GM12878 (cell line): ENCODE measurements at places on chromosomes 4 and X.

DNA sequence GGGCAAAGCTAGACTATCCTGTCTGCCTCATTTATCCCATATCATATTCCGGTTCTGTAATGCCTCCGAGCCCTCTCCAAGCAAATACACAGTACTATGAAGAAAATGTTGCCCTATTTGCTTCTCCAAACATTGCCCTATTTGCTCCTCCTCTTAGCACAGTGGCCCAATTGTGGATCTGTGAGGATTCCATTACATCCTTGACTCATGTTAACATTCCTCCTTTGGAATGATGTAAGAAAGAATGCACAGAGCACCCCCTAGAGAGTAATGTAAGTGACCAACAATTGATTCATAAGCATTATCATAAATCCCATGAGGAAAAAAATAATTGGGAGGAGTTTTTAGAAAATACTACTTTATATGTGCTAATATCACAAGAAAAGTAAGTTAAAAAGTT is 11.3 kb upstream of the BTC start:
- DNase-seq: no peak

GRCh38 chrX:107548775-107549174 is 79.5 kb upstream of the PRPS1 start:
- no peak for DNase-seq

- DNase-seq: no peak
Measured at GRCh38 chr4:16235209-16235608, 8.9 kb upstream of the TAPT1 start.

- DNase-seq: peak; percentile 13
Measured at GRCh38 chr4:169492436-169493163, 119.8 kb downstream of the NEK1 start.

DNA sequence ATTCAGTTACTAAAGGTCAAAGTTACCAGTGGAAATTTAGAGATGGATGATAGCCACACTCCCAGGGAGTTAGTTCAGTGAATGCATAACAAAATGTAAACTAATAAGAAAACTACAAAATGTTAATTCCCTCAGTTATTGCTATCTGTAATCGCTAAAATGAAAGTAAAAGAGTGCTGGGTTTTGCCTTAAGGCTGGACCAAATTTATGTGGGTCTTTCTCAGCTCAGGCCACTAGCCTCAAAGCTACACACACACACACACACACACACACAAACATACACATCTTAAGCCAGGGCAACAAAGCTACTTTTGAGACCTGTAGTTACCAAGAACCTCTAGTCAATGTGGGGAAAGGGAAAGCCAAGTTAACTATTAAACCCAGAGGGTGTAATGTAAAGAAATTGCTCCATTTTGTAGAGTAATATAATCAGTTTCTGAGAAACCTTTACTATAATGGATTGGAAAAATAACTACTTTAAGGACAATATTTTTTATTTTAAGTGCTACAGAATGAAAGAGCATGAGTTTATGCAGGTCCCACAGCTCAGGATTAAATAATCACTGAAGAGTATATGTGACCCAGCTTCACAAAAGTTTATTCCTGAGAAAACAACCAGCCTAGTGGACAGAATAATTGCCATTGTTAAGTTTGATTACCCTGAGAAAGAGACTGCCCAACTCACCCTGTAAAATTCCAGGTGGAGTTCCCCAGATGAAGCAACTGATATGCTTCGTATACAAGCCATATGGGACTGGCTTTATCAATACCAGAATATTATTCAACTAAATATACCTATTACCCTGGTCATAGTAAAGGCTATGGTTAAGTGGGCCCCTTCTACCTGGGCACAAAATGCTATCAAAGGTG is 8.9 kb upstream of the UGT2A3 start:
- no peak for DNase-seq

DNA sequence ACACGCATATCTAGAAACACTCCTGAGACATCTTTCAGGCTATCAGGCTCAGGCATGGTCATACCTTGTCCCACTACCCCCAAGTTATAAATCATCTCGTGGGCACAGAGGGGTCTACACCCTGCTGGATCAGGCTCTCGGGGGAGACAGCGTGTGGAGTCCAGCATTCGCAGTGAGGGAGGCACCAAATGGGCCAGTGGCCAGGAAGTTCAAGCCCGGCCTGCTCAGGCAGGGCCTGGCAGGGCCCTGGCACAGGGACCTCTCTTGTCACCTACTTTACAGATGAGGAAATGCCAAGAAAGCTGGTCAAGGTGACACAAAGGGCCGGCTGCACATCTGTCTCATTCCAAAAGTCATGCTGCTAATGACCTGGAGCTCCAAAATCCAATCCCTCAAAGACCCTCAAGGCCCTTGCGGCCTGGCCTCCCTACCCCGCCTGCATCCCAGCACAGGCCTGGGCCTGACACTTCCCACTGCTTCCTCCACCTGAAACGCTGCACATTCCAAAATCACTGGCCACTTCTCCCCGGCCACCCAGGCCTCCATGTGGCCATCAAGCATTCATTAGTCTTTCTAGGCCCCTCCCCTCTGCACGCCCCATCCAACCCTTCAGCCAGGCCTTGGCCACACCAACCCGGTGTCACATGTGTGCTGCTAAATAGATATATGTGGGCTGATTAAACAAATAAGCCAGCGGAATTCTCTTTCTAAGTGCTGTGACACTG is 35.6 kb downstream of the ACOX3 start:
- no peak for DNase-seq

DNA sequence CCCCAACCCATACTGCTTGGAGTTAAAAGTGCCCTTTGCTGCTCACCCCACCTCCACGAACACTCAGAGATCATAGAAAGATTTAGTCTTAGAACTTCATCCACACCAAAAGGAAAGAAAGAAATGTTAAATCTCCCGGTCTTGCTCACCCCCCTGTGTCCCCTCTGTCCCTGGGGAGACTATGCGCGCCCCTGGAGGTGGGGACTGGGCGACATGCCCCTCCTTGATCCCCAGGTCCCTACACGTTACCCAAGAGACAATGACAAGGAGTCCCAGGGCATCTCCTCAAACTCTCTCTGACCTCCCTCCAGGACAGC is 620 bp downstream of the ITM2A start:
- DNase-seq: no peak

GRCh38 chrX:17627026-17627425 is 110.3 kb upstream of the SCML1 start:
- no peak for DNase-seq

GRCh38 chr4:14924812-14925344 is 77.4 kb upstream of the CPEB2 start:
- no peak for DNase-seq

DNA sequence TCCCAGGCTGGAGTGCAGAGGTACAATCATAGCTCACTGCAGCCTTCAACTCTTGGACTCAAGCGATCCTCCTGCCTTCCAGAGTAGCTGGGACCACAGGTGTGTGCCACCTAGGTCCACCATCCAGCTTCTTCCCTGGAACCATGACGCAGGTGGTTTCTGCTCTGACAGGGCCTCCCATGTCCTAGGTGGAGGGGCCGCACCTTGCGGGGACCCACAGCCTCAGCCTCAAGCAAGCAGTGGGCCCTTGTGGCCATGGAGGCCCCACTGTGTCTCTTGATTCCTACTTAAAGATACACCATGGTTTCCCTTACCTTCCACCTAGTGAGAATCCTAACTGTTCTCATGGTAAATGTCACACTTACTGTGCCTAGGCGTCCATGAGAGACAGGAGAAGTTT is 6.9 kb upstream of the GPR78 start:
- DNase-seq: no peak

- no peak for DNase-seq
Measured at GRCh38 chr4:147761218-147761883, 29.5 kb downstream of the ARHGAP10 start.

- no peak for DNase-seq
Measured at GRCh38 chrX:17078031-17078720, 131.7 kb downstream of the REPS2 start.

- no peak for DNase-seq
Measured at GRCh38 chrX:40227125-40227524, 129.4 kb upstream of the BCOR start.

DNA sequence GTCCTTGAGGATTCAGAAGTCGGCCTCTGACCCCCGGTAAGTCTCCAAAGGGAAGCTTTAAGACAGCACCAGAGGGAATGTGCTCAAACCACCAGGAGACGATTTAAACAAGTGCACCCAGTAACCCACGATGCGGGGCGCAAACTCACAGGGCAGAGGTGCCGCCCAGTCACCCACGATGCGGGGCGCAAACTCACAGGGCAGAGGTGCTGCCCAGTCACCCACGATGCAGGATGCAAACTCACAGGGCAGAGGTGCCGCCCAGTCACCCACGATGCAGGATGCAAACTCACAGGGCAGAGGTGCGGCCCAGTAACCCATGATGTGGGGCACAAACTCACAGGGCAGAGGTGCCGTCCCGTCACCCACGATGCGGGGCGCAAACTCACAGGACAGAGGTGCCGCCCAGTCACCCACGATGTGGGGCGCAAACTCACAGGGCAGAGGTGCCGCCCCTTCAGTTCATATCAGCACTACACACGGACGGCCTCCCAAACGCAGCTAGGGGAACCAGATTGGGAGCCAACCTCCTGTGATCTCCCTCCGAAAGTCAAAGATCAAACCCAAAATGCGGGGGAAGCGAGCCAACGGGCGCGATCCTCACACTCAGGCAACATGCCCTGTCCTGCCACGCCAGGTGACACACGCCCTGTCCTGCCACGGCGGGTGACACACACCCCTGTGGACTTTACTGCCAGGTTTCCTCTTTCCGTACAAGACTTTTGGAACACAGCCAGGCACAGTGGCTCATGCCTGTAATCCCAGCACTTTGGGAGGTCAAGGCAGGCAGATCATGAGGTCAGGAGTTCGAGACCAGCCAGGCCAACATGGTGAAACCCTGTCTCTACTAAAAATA is 11.3 kb downstream of the PPP2R3B start:
- DNase-seq: no peak

DNA sequence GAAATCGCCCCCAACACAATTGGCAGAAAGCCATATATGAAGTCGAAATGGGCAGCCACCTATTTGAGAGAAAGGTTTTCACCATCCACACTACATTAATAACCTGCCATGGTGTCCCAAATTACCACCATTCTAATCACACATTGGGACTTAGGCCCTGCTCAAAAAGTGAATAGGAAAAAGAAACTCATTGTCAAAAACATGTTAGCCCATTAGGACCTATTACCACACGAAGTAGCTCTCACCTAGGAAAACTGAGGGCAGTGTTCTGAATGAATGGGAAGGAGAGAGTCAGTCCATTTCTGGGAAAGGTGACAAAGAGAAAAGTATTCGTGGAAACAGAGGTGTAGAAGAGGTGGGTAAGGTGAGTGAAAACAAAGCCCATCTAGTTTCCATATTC is 60.8 kb downstream of the GPC3 start:
- no peak for DNase-seq

DNA sequence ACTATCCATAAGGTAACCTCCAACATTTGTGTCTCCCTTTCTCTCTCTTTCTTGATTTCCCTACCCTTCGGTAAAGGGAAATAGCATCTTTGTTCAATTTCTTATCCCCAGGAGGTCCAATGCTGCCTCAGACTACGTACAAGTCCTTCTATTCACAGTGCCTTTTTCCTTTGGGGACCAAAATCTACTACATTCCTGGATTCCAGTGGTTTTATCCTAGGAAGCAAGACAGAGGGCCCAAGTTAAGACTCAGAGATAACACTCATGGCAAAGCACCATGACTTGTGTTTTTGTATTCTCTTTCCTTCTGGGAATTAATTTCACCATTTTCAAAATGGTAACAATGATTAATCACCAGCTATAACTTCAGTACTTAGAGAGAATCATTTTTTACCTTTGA is 10.6 kb downstream of the G3BP2 start:
- no peak for DNase-seq

GRCh38 chrX:28058901-28059300 is 77.7 kb upstream of the DCAF8L1 start:
- no peak for DNase-seq

GRCh38 chr4:6983544-6984142 is 59.5 kb upstream of the TADA2B start:
- DNase-seq: no peak

GRCh38 chrX:153381684-153382532 is 19.2 kb downstream of the PNMA6E start:
- no peak for DNase-seq

DNA sequence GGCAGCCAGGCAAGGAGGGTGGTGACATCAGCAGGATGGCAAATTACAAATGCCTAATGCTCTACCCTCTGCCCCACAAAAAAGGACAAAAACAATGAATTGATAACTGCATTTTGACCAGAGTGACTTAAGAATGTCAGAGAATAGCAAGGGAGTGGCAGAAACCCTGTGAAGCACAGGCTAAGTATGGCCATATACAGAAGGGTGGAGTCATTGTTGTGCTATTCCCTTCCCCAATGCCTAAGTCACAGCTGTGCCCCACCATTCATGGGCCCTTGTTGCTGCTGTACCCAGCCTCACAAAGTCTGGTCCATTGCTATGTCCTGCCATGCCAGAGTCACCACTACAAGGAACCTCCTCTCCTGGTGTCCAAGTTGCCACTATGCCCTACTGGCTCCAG is 123.1 kb downstream of the NEK1 start:
- no peak for DNase-seq

DNA sequence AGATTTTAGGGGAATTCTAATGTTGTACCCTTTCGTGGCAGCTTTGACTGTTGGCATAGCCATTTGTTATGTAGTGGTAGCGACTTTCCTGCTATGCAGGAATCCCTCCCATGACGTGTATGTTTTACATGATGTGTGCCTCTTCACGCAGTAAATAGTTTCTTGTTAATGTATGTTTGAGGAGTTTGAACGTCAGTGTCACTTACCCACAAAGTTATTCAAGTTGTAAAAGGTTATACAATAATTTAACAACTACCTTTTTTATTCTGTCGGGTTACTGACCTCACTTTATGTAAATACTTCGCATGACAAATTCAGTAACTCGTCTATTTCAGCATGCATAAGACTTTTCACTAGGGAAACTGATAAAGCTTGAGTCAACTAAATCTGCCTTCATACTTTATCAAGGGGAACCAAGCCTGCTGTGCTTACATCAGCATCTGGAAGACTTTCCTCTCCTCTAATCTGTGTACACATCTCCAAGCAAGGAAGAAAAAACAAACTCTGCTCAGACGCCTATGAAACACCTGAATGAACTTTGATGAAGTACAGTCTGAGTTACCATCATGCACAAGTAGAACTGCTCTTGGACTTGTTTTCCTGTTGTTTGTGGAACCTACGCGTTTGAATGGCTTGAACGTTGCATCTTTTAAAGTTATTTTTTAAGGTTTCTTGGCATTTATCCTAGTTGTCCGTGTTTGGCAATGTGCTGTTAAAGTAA is 61.2 kb downstream of the SLC9A6 start:
- DNase-seq: no peak
